ENCODE measurements at places on chromosomes 12 and 14.

GRCh38 chr14:96037891-96038557, 1.1 kb upstream of the C14orf132 start:
- peak; percentile 67 for DNase-seq

- DNase-seq = no peak
These were observed 61.1 kb downstream of the NTF3 start for GRCh38 chr12:5493018-5493417.

GRCh38 chr12:47863985-47864384, 40.8 kb downstream of the VDR start:
- DNase-seq = no peak

DNA sequence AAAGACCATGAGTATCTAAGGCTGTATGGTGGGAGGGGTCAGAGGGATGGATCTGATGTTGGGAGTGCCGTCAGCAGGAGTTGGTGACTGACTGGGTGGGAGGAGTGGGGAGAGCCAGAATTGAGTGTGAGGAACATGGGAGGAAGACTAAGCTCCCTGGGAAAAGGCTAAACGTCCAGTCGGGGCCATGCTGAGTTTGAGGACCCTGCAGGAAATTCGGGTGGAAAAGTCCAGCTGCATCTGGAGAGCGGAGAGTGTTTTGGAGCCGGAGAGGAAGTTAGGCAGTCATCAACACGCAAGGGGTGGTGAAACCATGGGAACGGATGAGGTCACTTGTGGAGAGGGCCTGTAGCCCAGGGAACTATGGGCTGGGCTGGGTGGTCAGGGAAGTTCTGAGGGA, 60.9 kb downstream of the ELK3 start:
- DNase-seq = no peak

DNA sequence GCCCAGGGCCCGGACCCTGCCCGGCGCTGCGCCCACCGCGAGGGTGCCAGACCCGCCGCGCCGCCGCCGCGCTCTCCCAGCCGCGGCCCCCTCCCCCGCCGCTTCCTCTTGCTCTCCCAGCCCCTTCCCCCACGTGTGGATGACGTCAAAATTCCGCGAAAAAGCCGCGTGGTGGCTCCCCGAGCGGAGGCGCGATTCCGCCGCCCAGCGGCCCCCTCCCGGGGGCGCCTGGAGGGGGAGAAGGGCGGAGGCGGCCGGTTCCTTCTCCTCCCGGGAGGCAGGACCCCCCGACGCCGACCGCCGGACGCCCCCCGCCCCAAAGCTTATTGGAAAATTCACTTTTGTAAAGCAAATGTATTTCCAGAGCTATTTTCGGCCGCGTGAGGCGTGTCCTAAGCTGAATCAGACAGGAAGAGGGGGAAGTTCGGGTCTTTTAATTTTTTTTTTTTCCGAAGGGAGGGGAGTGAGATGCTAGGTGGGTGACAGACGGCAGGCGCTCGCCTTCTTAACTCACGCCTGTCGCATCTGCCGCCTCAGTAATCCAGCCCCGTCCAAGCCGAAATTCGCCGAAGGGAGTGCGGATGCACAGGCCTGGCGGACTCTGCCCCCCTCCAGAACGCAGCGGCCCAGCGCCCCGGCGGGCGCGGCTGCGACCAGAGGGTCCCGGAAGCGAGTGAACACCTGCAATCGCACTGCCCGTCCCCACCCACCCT, 4.1 kb upstream of the CCND2 start:
- no peak for DNase-seq

GRCh38 chr14:71576472-71576871, 355.8 kb upstream of the RGS6 start:
- no peak for DNase-seq

GRCh38 chr14:67690011-67690410, 5.6 kb downstream of the RDH11 start:
- DNase-seq = no peak

DNA sequence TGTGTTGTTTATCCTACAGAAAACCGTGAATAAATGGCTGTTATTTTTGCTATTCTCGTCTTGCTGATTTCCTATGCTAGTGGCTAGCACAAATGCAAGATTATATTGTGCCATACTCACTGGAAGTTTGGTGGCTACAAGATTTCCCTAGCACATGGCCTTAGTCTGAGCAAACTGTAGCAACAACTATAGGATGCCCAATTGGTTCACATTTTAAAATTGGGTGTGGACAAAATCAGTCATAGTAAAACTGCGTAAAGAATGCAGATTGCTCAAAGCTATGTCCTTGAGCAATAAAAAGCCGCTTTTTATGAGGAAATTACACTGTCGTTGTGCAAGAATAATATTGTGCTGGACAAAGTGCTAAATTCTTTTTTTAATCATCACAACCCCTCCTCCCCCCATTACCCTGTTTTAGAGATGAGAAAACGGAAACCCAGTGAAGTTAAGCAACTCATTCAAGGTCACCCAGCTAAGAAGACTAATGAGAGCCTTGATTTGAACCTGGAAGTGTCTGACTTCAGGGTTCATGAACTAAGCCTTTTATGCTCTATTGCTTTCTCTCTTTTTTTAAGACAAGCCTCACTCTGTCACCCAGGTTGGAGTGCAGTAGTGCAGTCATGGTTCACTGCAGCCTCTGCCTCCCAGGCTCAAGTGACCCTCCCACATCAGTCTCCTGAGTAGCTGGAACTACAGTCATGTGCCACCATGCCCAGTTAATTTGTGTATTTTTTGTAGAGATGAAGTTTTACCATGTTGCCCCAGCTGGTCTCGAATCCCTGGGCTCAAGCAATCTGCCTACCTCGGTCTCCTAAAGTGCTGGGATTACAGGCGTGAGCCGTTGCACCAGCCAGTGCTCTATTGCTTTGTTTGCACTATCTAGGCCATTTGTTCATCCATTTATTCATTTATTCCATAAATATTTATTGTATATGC, 73.6 kb downstream of the SRGAP1 start:
- DNase-seq = peak; percentile 93

DNA sequence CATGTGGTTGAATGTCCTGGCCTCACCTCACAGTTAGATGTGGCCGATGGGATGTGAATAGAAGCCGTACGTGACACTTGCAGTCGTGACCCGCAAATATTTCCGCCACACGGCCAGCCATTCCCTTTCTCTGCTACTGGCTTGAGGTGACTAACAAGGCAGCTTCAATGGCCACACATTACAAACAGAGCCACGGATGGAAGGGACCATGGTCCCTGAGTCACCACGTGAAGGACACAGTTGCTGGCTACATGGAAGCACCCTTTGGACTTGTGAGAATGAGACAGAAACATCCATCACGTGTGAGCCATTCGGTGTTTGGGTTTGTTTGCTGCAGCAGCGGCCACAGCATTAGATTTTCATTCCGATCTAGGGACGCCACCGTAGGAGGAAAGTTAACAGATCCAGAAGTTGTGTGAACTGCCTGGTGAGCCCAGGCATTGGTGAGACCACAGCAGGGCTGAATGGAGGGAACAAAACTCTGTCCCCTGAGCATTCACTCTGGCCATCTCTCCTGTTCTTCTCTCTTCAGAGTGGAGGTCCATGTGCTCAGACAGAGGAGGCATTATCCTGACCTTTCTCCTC, 33.5 kb upstream of the ADGRD1 start:
- no peak for DNase-seq

- DNase-seq = no peak
These were observed 27.0 kb upstream of the CLEC14A start for GRCh38 chr14:38282936-38283335.

DNA sequence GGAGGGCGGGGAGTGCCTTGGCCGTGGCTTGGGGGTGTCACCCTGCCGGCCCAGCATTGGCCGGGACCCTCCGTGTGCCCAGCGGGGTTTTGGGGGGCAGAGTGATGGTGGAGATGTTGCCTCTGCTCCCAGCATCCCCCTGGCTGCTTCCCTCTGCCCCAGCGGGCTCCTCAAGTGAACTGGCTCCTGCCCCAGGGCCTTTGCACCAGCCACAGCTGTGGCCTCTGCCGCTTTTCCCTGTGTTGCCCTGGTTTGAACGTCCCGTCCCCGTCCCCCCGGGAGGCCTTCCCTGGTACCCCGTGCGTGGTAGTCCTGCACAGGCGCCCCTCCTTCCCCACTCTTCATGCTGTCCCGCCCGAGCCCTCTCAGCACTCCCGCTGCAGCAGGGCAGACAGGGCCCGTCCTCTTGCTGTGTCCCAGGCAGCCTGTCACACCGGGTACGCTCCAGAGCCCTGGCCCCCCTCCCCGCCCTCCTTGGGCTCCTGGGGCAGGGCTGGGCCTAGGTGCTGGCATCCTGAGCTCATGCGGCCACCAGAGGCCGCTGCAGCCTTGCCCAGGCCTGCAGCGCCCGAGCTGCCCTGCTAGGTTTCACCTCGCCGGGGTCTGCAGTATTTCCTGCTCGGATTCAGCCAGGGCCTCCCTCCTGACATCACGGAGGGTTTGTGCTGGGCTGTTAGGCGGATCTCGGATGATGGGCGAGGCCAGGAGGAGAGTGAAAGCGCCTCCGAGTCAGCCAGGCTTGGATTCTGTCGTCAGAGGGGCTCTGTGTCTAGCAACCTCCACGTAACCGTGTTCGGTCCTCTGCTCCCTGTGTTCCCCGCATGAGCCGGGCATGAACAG, 9.5 kb downstream of the NOC4L start:
- peak; percentile 43 for DNase-seq

GRCh38 chr12:122125452-122126341, 47.1 kb downstream of the MLXIP start:
- no peak for DNase-seq

- DNase-seq = no peak
These were observed 191.7 kb downstream of the RASSF9 start for GRCh38 chr12:85644508-85644907.

- DNase-seq = peak; percentile 14
These were observed at the start of gene CCDC177 for GRCh38 chr14:69574263-69574953. TSS of gene CCDC177 (minus strand) at chr14:69574871. CDS start at chr14:69573622, 1,249 bp downstream.

GRCh38 chr14:68794851-68795596, 2.2 kb upstream of the ZFP36L1 start:
- DNase-seq = peak; percentile 54

DNA sequence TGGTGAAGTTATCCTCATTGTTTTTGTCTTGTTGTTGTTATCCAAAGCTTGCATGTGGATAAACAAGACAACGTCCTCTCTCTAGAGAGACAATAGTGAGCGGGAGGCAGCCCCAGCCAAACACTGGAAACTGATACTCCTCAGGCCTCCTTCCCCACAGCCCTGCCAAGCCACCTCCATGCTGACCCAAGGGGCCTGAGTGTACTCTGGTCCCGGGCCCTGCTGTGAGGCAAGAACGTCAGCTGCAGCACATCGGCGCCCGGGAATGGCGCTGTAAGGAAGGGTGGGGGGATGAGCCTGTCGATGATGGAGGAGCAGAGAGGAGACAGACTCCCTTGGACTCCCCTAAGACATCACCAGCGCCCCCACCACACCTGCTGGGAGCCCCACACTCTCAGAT, 83.6 kb downstream of the ANO2 start:
- DNase-seq = no peak

DNA sequence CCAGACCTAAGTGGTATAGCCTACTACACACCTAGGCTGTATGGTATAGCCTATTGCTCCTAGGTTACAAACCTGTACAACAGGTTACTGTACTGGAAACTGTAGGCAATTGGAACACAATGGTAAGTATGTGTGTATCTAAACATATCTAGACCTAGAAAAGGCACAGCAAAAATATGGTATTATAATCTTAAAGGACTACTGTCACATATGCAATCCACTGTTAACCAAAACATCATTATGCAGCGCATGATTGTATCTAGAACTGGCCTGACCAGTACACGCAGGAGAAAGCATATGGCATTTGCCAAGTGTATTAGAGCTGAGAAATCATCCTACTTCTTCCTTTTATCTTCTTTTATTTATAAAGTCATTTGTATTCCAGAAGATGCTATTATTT, 75.5 kb downstream of the SLC8A3 start:
- DNase-seq = no peak

GRCh38 chr12:33253178-33253577, 186.4 kb downstream of the SYT10 start:
- DNase-seq = peak; percentile 6

DNA sequence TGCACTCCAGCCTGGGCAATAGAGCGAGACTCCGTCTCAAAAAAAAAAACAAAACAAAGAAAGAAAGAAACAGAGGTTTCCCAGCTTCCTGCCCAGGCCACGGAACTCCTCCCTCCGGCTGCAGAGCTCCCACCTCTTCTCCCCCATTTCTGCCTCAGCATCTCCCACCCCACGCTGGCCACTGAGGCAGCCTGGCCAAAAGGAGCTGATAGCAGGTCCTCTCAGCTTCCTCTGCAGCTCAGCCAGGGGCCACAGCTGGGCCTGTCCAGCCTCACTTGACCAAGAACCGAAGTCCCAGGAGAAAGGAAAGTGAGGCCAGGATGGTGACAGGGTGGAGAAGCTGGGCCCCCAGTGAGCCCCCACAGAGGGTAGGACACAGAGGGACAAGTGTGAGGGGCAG, 33.4 kb upstream of the CD9 start:
- DNase-seq = no peak

- DNase-seq = no peak
These were observed 362.2 kb downstream of the CCDC91 start for GRCh38 chr12:28552251-28552970.

- DNase-seq = no peak
These were observed 148.8 kb downstream of the ADGRD1 start for GRCh38 chr12:131102493-131102931.

- DNase-seq = no peak
These were observed 544.0 kb downstream of the GALC start for GRCh38 chr14:87449016-87449415.

DNA sequence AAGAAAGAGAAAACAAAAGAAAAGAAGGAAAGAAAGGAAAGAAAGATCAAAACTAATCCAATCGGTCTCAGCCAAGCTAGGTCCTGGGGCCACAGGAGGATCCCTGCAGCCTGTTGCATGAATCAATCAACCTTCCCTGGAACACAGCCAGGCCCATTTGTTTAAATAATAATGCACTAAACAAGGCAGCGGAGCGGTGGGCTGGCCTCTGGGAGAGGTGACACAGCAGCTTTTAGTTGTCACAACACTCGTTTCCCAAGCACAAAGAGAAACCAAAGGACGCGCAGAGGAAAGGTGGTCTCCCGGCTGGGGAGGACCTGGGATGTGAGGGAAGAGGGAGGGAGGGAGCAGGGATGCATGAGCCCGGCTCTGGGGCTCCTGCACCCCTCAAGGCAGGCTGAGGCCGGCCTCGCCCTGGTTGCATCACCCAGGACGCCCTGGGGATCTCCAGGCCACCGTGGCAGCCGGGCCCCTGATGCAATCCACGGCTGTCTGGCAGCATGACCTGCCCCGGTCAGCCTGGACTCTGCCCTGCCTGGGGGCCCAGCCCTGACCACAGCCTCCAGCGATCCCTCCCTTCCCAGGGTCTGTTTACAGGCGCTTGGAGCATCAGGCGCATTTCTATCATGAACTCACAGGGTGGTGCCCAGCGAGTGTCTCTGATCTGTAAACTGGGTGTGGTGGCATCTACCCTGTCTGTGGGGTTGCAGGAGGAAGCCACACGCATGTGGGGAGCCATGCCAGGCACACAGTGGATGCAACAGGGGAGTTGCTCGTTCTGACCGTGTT, 32.5 kb downstream of the MMP17 start:
- DNase-seq = peak; percentile 83

DNA sequence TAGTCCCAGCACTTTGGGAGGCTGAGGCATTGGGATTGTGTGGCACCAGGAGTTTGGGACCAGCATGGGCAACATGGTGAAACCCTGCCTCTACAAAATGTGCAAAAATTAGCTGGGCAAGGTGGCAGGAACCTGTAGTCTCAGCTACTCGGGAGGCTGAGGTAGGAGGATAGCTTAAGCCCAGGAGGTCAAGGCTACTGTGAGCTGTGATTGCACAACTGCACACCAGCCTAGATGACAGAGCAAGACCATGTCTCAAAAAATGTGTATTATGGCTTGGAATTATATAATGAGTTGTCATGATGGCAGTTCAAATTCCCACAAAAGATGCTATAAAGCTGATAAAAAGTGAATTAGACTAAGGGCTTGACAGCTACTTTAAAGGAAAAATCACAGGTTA, 20.6 kb upstream of the TMPRSS12 start:
- DNase-seq = no peak
